ENCODE measurements at places on chromosomes 4 and X. TPM values are rescaled to one million over a fixed set of nuclear protein-coding genes. Genes with fewer than 3 reads are reported as not detected.

DNA sequence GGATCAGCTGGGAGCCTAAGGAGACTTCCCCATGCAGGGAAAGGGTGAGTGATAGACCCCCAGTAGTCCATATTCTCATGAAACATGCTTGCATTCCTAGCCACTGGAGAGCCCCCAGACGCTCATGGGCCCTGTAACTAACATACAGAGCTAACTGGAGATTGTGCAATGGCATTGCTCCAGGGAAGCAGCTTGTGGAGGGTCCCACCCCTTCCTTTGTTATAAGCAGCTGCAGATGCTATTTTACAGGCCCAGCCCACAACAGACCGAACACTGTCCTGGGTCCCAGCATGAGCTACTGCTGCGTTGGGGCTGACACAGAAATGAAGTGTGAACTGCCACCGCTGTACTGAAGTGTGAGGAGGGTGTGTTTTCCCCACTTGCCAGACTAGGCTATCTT is 1465.7 kb upstream of the DIAPH2 start:
- DNase-seq = no peak
- H3K4me3 ChIP-seq = no peak overlapping the region
- no peaks in the 10 kb centered on the region for H3K36me3 ChIP-seq
- no peaks in the 10 kb centered on the region for H3K4me1 ChIP-seq

DNA sequence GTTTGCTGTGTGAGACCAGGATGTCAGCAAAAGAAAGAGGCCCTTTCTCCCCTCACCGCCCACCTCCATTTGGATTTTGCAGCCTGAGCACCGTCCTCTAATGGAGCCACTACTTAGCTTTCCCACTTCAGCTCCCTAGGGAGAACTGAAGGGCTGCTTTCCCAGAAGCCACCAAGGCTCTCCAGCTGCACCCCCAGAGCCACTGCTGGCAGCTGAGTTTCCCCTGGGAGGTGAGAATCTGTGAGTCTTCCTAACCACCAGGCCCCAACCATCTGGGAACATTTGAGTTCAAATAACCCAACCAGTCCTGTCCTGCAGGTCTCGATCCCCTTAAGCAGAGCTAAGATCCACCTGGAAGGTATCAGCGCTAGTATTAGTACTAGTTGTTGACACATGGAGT is 173.1 kb upstream of the USP9X start:
- H3K27ac ChIP-seq = no peak overlapping the region
- H3K27me3 ChIP-seq = no peaks in the 10 kb centered on the region

- no peak overlapping the region for H3K4me3 ChIP-seq
- H3K4me1 ChIP-seq = no peaks in the 10 kb centered on the region
- H3K36me3 ChIP-seq = no peaks in the 10 kb centered on the region
- H3K27ac ChIP-seq = no peak overlapping the region
- no peak for DNase-seq
These were observed 77.5 kb downstream of the IL15 start for GRCh38 chr4:141713771-141714445.

DNA sequence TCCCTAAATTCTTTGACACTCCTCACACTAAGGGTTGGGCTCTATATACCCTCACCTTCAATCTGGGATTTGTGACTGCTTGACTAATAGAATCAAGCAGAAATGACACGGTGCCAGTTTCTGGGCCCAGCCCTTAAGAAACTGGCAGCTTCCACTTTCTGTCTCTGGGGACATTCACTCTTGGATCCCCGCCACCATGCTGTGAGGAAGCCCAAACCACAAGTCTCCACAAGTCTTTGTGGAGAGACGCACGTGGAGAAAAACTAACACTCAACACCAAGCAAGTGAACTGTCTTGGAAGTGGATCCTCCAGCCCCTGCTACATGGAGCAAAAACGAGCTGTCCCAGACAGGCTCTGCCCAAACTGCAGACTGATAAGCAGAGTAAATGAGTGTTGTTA is 1.1 kb upstream of the EDNRA start:
- no peaks in the 10 kb centered on the region for H3K27me3 ChIP-seq
- no peaks in the 10 kb centered on the region for H3K4me1 ChIP-seq
- no peaks in the 10 kb centered on the region for H3K36me3 ChIP-seq
- peak; percentile 80 for DNase-seq
- peak overlapping the region; percentile 86 for H3K27ac ChIP-seq

- H3K4me3 ChIP-seq = no peak overlapping the region
- no peaks in the 10 kb centered on the region for H3K4me1 ChIP-seq
- H3K27me3 ChIP-seq = no peaks in the 10 kb centered on the region
- H3K36me3 ChIP-seq = no peaks in the 10 kb centered on the region
These were observed 334.5 kb upstream of the NOCT start for GRCh38 chr4:138680989-138681604.

The TMSB15C gene
- 4.1 TPM for total RNA-seq

GRCh38 chrX:131746491-131746968 is 202.7 kb downstream of the OR13H1 start:
- H3K4me3 ChIP-seq = no peak overlapping the region
- no peaks in the 10 kb centered on the region for H3K36me3 ChIP-seq
- peak; percentile 85 for DNase-seq
- no peaks in the 10 kb centered on the region for H3K27me3 ChIP-seq
- H3K4me1 ChIP-seq = no peaks in the 10 kb centered on the region
- peak overlapping the region; percentile 88 for H3K27ac ChIP-seq

GRCh38 chr4:87249332-87250019 is 29.1 kb upstream of the KLHL8 start:
- H3K4me1 ChIP-seq = no peaks in the 10 kb centered on the region
- H3K27ac ChIP-seq = no peak overlapping the region
- no peak for DNase-seq
- no peaks in the 10 kb centered on the region for H3K36me3 ChIP-seq
- H3K4me3 ChIP-seq = no peak overlapping the region

DNA sequence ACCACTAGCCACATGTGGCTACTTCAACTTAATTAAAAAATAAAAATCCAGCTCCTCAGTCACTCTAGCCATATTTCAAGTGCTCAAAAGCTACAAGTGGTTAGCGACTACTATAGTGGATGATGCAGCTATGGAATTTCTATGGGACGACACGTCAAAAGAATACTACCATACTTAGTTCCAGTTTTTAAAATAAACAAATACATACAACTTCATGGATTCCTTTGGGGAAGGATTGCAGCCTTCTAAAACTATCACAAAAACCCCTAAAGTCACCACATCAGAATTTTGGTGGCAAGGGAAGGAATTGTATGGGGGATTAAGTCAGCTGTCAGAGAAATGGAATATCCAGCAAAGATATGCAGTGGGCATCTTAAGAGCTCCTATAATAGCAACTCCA is 6.5 kb downstream of the ZNF280C start:
- DNase-seq = no peak
- H3K27me3 ChIP-seq = no peaks in the 10 kb centered on the region
- no peak overlapping the region for H3K27ac ChIP-seq
- no peak overlapping the region for H3K4me3 ChIP-seq
- no peaks in the 10 kb centered on the region for H3K36me3 ChIP-seq

The DNASE1L1 gene
- 44.3 TPM for total RNA-seq

- no peak overlapping the region for H3K27ac ChIP-seq
- no peaks in the 10 kb centered on the region for H3K27me3 ChIP-seq
- no peak for DNase-seq
These were observed 56.9 kb downstream of the OTC start for GRCh38 chrX:38409289-38409688.

The TMPRSS11D gene
- total RNA-seq = not detected

The TKTL1 gene
- not detected for total RNA-seq

The DCAF8L2 gene
- total RNA-seq = not detected

- H3K27ac ChIP-seq = no peak overlapping the region
- H3K27me3 ChIP-seq = no peaks in the 10 kb centered on the region
- no peak for DNase-seq
- H3K4me1 ChIP-seq = no peaks in the 10 kb centered on the region
- H3K36me3 ChIP-seq = no peaks in the 10 kb centered on the region
These were observed 70.9 kb upstream of the UGT2B7 start for GRCh38 chr4:69025191-69025998.

The NDST4 gene
- not detected for total RNA-seq

The CTAG2 gene
- total RNA-seq = not detected

GRCh38 chr4:56038487-56039162 is 89.9 kb downstream of the CEP135 start:
- H3K36me3 ChIP-seq = no peaks in the 10 kb centered on the region
- DNase-seq = no peak
- no peaks in the 10 kb centered on the region for H3K4me1 ChIP-seq
- H3K4me3 ChIP-seq = no peak overlapping the region
- H3K27me3 ChIP-seq = no peaks in the 10 kb centered on the region
- H3K27ac ChIP-seq = no peak overlapping the region

DNA sequence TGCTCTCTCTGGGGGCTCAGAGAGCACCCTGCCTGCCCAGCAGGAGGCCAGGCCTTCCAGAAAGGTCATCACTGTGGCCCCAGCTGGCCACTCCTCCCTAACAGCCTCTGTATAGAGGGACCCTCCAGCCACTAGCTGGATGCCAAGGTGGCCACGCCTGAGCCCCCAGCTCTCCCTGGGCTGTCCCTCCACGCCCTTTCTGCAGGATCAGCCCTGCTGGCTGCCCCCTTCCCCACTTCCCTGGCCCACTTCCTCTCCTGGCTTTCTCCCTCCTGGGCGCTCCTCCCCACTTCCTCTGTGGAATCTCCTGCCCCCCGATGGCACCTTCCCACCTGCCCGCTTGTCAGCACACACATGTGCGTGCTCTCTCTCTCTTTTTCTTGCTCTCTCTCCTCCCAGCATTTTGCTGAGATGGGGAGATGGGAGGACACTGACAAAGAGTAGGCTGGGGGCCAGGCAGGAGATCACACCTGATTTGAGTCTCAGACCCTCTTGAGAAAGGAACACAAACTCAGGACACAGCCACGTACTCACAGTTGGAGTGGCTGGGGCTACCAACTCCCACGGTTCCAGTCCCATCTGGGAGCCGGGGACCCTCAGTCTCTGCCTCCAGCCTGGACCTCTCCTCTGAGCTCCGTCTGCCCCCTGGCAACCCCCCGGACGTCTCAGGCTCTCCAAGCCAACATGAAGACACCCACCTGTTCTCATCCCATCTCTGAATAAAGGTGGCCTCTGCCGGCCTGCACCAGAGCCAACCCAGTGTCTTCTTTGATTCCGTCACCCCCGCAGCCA is 62.1 kb upstream of the AFAP1 start:
- H3K36me3 ChIP-seq = no peaks in the 10 kb centered on the region
- H3K4me1 ChIP-seq = no peaks in the 10 kb centered on the region
- no peak for DNase-seq
- H3K4me3 ChIP-seq = no peak overlapping the region
- H3K27me3 ChIP-seq = no peaks in the 10 kb centered on the region

The TBC1D14 gene
- 48.5 TPM for total RNA-seq

DNA sequence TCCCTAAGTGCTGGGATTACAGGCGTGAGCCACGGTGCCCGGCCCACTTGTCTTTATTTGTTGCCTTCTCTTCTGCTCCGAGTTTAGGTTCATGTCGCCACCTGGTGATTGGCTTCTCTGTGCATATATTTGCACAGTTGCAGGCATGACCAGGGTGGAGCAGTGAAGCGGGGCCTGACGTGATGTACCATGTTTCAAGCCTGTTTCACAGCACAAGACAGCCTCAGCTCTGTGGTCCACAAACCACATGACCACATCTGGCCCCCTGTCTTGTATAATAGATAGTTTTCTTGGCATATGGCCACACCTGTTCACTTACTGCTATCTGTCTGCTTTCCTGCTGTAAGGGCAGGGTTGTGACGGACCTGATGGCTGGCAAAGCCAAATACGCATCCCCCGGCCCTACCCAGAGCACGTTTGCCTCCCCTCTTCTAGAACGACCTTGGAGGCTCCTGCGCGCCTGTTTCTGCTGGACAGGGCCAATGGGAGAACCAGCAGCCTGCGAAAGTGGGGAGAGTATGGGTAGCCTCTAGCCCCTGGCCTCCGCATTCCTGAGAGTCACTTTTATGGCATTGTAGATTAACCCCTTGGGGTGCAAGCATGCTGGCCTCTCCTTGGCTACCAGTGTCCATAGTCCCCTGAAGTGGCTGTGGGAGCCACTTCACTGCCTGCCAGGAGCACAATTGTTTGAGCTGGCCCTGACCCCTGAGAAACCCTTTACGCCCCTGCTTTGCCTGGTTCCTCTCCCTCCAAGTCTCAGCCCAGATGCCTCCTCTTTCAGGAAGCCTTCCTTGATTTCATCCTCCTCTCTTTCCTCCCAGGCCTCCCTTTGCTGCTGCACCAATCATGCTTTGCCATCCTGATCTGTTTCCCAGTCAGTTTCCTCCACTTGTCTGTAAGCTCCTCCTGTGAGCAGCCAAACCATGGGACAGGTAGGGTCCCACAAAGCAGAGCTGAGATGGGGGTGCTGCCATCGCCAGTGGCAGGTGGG is 6.0 kb upstream of the SH3TC1 start:
- DNase-seq = no peak
- no peaks in the 10 kb centered on the region for H3K4me1 ChIP-seq
- H3K27me3 ChIP-seq = no peaks in the 10 kb centered on the region
- no peak overlapping the region for H3K4me3 ChIP-seq
- no peaks in the 10 kb centered on the region for H3K36me3 ChIP-seq

- no peaks in the 10 kb centered on the region for H3K36me3 ChIP-seq
- peak overlapping the region; percentile 70 for H3K27ac ChIP-seq
- H3K4me1 ChIP-seq = no peaks in the 10 kb centered on the region
- no peak for DNase-seq
These were observed 3.1 kb upstream of the BCORL1 start for GRCh38 chrX:129979207-129979920.

GRCh38 chrX:118251271-118251670 is 94.6 kb upstream of the WDR44 start:
- H3K27me3 ChIP-seq = no peaks in the 10 kb centered on the region
- H3K4me3 ChIP-seq = no peak overlapping the region
- H3K36me3 ChIP-seq = no peaks in the 10 kb centered on the region
- H3K27ac ChIP-seq = no peak overlapping the region

The HELT gene
- not detected for total RNA-seq

The AFM gene
- not detected for total RNA-seq

- no peak overlapping the region for H3K4me3 ChIP-seq
- peak overlapping the region; percentile 85 for H3K27ac ChIP-seq
- peaks cover 12% of the 10 kb centered on the region for H3K4me1 ChIP-seq
- no peak for DNase-seq
- H3K27me3 ChIP-seq = no peaks in the 10 kb centered on the region
These were observed 94.2 kb upstream of the MYOZ2 start for GRCh38 chr4:119041396-119041795.

- DNase-seq = no peak
- no peak overlapping the region for H3K27ac ChIP-seq
- no peaks in the 10 kb centered on the region for H3K4me1 ChIP-seq
- H3K4me3 ChIP-seq = no peak overlapping the region
- H3K36me3 ChIP-seq = no peaks in the 10 kb centered on the region
These were observed 25.8 kb downstream of the FGD1 start for GRCh38 chrX:54470054-54470760.

DNA sequence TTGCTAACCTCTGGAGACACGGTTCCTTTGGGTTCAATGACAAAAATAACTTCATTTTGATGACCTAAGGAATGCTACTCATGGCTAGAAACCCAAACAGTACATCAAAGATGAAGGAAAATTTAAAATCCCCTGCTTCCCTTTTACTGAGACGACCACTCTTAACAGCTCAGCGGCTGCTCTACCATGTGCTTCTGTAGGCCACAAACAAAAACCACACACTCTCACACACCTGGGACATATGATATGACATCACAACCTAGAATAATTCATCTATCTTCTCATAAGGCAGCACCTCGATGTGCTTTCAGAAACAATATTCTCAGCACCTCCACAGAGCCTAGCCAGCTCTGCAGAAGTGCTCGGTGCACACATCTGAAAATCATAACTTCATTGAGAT is 34.7 kb downstream of the ABLIM2 start:
- H3K4me3 ChIP-seq = no peak overlapping the region
- no peaks in the 10 kb centered on the region for H3K4me1 ChIP-seq
- H3K27me3 ChIP-seq = no peaks in the 10 kb centered on the region

The TBC1D19 gene
- total RNA-seq = 23.9 TPM

- peak within 1 kb of the TSS; percentile 88 for H3K27ac ChIP-seq
- no peaks in the 10 kb centered on the region for H3K27me3 ChIP-seq
- peak within 1 kb of the TSS; percentile 68 for H3K4me3 ChIP-seq
- H3K4me1 ChIP-seq = no peaks in the 10 kb centered on the region
- no peak for DNase-seq
These were observed at the start of gene ELF4 for GRCh38 chrX:130110379-130111219. Gene ELF4 (minus strand): TSS chrX:130110497. CDS start chrX:130081330, 29,167 bp downstream.
